ENCODE measurements at places on chromosomes 5 and 9.

DNA sequence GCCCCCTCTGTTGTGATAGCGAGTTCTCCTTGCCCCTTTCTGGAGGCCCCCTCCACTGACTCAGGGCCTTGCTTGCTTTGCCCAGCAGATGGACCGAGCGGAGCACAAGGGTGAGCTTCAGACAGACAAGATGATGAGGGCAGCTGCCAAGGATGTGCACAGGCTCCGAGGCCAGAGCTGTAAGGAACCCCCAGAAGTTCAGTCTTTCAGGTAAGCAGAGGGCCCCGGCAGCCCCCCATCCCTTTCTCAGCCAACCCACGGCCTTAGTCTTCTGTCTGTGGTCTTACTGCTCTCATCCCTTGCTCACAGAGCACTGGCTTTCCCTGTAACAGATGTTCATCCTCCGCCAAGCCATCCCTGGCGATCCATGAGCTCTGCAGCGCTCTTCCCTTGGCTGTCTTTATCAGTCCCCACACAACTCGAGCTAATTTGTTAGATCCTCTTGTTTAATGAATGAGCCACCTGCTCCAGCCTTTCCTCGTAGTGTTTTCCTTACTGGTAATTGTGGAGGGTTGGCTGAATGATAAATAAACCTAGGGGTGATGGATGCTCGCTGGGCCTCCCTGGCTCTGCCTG is 18.4 kb upstream of the RARS1 start:
- DNase-seq: no peak

- no peak for DNase-seq
These were observed 96.8 kb downstream of the ADGRV1 start for GRCh38 chr5:90655423-90655822.

DNA sequence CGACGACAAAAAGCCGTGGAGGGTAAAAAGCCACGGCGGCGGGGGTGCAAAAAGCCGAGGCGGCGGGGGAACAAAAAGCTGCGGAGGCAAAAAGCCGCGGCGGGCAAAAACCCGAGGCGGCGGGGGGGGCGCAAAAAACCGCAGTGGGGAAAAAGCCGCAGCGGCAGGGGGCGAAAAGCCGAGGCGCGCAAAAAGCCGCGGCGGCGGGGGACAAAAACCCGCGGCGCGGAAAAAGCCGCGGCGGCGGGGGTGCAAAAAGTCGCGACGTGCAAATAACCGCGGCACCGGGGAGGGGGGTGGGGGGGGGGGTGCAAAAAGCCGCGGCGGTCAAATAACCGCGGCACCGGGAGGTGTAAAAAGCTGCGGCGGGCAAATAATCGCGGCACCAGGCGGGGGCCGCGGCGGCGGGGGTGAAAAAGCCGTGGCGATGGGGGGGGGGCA is 511.5 kb downstream of the FOXD4L5 start:
- no peak for DNase-seq

DNA sequence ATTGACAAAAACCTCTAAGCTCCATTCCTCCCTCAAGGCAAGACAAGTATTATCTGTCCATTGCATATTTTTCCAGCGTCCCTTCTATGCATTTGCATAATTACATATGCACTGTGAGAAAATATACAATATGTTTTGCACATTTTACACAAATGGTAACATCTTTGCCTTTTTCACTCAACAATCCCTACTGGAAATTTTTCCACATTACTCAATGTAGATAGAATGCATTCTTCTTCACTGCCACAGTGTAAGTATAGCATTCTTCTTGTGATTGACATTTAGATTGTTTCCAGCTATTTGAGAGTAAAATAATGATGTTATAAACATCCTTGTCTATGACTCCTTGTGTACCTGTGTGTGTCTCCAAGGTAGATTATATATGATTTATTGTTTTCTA is 205.0 kb downstream of the SLIT3 start:
- DNase-seq: no peak

- no peak for DNase-seq
These were observed 19.2 kb upstream of the TOR1B start for GRCh38 chr9:129783516-129784361.

GRCh38 chr5:74199005-74199404 is 441.5 kb downstream of the ENC1 start:
- DNase-seq: no peak

DNA sequence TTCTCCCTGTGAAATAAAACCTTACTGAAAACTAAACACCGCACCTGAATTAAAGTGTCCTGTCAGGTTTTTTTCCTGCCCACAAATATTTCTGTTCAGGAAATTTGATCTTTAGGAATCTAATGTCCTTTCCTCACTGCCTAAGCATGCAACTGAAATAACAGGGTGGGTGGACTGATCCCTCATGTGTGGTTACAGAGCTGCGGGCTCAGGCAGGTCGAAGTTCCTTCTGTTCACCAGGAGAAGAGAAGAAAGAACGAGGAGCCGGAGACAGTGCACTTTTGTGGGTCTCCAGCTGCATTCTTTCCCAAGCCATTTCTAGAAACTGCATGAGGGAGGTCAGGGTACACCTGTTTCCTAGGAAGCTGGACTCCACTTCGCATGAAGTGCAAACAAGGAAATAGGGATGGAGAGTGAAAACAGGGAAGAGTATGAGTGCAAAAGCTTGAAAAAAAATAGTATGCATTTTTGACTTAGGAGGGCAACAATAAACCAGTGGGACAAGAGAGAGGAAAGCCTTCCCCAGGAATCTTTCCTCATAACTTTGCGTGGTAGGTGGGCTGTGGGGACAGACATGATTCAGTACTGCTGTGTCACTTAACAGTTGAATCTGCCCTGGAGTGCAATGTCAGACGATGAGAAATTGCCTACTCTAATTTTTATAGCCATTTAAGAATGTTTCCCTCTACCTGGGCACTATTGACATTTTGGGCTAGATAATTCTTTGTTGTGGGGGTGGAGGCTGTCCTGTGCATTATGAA is 60.3 kb downstream of the GCNT1 start:
- DNase-seq: no peak

DNA sequence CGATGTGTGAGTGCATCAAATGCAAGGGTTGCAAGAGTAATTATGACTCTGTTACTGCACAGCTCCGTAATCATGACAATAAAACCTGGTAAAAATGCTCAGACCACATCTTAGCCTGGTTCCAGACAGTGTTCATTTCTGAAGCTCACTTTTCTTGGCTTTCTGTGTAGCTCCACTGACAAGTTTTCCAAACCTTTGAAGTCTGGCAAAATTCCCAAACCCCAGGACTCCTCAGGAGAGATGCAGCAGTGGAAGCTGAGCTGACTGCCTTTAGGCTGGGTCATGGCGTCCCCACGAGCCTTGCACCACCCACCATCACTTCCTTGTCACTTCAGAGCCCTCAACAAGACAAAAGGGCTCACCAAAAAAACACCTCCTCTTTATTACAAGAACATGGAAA is 131.6 kb upstream of the TAS2R1 start:
- no peak for DNase-seq

GRCh38 chr5:13278148-13278547 is 666.3 kb downstream of the DNAH5 start:
- no peak for DNase-seq

DNA sequence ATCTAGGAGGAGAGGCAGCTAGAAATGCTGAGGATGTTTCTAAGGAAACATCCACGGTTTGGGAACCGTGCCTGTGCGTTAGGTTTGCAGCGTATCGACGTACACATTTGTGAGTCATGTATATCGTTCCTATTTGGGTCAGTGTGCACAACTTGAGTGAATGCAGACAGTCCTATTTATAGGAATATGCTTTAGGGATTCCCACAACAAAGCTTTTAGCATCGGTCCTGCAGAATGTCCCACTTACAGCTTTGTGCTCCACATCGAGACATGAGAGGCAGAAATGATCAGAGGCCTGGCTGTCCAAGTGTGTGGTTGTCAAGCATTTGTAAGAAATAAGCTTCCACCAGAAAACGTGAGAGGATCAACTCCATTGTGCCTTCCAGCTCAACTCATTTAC is 1282.7 kb upstream of the WWC1 start:
- DNase-seq: no peak

GRCh38 chr9:119095072-119095471 is 274.2 kb downstream of the BRINP1 start:
- DNase-seq: no peak

- no peak for DNase-seq
These were observed 27.5 kb upstream of the HAND1 start for GRCh38 chr5:154505567-154505966.

DNA sequence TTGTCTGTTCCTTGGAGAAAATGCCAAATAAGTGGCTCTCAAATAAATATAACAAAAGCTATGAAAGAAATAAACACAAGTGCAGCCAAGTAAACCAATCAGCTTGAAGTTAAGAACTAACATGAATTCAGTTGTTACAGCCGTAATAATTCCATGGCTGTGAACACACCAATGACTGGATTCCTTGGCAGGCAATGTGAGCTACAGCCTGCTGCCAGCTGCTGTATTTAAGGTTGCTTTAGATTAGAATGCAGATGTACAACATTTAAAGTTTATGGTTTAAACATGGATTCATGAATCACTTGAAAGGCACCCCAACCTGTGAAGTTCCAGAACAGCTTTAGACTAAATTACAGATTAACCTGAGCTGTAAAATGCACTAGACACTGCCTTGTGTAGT is 626.4 kb upstream of the SEMA6A start:
- no peak for DNase-seq

DNA sequence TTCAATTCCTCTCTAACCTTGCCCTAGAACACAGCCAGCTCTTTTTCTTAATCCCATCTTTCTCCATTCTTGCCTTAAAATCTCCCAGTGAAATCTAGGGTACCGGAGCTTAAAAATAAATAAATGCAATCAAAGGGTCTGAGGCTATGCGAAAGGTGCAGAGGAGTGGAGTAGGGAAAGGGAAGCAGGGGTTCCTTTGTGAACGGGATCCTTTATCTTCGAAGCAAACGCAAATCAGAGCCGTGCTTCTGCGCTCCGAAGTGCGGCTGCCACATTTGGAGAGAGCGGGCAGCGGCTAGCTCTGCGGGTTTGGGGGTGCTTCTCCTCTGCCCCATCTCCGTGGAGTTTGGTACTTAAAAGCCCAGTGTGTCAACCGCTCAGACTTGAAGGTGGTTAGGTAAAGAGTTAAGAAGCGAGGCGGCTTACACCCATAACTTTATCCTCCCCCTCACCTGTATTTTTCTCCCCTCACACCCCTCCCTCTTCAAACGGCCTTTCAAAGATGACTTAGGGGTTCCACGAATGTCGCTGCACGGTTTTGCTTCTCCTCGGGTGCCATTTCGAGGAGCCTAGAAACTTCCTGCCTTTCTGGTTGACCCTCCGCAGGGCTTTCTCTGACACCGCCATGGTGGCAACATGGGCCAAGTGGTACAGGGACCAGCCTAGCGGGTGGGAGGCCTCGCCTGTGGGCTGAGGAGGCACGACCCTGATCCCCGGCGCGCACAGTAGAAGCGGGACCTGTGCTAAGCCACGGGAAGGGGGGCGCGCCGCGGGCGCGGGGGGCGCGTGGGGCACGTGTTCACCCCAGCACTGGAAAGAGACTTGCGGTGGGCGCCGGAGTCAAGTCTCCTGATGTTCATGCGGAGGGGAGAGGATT is 31.7 kb upstream of the NFIB start:
- DNase-seq: no peak

GRCh38 chr5:150458802-150459557 is 9.4 kb upstream of the RPS14 start:
- peak; percentile 66 for DNase-seq

DNA sequence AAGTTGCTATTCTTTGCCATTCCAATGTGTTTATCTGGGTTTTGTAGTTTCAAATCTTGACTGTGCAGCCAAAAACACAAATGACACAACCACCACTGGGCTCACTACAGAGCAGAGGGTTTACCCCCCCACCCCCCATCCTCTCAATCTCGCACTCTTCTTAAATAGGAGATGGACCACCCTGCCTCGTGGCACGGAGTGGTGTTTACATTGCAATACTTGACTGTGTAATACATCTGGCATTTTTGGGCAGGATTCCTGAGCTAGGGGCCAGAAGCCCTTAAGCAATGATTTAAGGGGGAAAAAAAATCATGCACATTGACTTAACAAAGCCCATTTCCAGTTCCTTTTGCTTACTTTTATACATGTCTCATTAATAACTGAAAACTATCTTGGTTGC is 19.0 kb downstream of the PTCH1 start:
- DNase-seq: no peak

DNA sequence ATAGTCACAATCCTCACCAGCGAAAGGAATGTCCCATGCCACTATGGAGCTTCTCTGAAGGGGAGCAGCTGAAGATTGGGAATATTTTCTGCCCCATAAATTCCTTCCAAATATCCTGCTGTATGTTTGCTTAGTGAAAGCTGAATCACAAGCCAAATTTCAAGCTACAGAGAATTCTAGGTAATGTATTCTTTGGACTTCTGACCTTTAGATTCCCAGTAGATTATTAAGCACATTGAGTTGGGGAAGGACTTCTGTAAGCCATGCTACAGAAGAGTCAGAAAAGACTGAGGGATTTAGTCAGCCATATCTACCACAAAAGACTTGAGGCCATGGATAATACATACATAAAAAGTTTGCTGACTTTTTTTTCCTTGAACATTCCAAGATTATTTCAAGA is 1342.0 kb upstream of the NUDT12 start:
- no peak for DNase-seq

- no peak for DNase-seq
These were observed 197.8 kb downstream of the GLIS3 start for GRCh38 chr9:4102078-4102477.

GRCh38 chr9:135085830-135086546 is 1.5 kb upstream of the OLFM1 start:
- peak; percentile 28 for DNase-seq

GRCh38 chr5:55517804-55518203 is 17.0 kb downstream of the PLPP1 start:
- DNase-seq: no peak

GRCh38 chr5:66529182-66529581 is 67.0 kb upstream of the MAST4 start:
- DNase-seq: no peak

GRCh38 chr5:73486119-73486899 is 11.9 kb upstream of the BTF3 start:
- DNase-seq: no peak

DNA sequence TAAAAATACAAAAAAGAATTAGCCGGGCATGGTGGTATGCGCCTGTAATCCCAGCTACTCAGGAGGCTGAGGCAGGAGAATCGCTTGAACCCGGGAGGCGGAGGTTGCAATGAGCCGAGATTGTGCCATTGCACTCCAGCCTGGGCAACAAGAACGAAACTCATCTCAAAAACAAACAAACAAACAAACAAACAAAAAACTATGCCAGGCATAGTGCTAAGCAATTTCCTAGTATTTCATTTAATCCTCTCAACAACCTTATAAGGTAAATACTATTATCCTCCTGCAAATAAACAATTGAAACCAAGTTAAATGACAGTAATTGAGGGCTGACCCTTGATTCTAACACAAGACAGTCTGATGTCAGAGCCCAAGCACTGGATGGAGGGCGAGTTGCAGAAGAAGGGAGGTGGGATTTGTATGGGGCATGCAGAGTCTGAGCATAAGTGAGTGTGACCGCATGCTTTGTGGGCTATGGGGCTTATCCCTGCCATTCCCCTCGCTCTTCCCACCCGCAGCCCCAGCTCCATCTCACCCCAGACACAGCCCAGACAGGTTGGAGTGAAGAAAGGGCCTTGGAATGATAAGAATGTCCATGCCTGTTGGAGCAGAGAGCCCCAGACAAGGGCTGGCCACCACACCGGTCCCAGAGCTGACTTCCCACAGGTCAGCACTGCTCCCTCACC is 24.3 kb upstream of the RPS14 start:
- DNase-seq: no peak

GRCh38 chr5:9632495-9632894 is 2.3 kb upstream of the TAS2R1 start:
- DNase-seq: no peak

All from GOT3 (cell line).